ENCODE measurements at places on chromosomes 16 and 17.

DNA sequence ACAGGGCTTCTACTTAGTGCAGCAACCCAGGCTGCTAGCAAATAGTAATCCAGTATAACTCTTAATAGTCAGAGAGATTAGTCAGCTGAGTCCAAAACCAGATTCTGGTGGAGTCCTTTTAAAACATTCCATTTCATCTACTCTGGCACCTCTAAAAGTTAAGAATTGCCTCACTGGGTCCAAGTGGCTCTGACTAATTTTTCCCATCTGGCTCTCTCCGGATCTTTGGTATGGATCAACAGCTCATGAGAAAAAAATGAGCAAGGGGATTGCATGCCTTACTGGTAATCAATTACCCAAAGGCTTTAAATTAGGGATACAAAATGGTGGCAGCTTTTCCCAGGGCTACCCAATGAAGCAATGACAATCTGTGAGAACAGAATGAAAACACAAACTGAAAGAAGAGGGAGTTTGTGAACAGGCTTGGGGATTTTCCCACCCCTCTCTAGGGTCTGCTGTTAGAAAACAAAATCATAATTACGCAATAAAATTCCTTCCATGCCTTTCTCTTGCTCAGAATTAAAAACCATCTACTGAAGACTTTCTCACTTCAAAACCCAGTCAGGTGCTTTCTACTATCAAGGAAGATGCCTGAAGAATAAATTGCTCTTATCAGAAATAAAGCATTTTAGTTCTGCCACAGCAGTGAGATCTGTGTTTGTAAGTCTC, 84.6 kb upstream of the PMFBP1 start:
- no peak for DNase-seq

DNA sequence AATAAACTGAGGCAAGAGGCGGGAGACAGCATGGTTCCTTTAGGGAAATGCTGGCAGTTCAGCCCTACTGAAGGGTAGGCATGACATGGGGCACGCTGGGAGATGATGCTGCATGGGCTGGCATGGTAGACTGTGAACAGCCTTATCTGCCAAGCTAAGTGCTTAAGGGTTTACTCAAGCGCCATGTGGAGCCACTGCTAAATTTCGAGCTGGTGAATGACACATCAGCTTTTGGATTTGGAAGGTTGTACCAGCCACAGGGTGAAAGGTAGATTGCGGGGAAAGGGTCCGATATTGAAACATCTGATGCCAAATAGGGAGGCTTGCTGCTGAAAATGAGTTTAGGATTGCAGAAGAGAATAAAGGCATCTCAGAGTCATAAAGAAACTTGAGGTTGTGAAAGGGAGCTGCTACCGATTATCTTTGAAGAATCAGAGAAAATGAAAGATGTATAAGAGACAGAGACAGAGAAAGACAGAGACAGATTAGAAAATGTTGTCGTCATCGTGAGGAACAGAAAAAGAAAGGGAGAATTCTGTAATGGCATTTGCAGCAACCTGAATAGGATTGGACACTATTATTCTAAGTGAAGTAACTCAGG, 16.3 kb downstream of the PIK3R5 start:
- no peak for DNase-seq

DNA sequence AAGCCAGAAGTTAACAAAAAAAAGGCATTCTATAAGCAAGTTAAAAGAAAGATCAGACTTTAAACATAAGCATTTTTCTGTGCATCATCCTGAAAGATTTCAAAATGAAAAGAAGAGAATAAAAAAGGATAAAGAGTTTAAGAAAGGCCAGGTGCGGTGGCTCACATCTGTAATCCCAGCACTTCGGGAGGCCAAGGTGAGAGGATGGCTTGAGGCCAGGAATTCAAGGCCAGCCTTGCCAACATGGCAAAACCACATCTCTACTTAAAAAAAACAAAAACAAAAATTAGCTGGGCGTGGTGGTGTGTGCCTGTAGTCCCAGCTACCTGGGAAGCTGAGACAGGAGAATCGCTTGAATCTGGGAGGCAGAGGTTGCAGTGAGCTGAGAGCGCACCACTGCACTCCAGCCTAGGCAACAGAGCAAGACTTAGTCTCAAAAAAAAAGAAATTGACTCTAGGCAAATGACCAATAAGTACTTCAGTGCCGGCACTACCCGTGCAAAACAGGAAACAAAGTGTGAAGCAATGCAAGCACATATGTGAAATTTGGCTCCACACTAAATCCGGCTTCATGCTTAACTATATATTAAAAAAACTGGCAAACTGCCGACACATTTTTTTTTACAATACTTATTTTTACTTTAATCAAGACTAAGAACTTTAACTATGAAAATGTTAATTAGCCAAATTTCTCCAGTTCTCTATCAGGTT, 83.2 kb upstream of the C17orf78 start:
- DNase-seq: no peak

DNA sequence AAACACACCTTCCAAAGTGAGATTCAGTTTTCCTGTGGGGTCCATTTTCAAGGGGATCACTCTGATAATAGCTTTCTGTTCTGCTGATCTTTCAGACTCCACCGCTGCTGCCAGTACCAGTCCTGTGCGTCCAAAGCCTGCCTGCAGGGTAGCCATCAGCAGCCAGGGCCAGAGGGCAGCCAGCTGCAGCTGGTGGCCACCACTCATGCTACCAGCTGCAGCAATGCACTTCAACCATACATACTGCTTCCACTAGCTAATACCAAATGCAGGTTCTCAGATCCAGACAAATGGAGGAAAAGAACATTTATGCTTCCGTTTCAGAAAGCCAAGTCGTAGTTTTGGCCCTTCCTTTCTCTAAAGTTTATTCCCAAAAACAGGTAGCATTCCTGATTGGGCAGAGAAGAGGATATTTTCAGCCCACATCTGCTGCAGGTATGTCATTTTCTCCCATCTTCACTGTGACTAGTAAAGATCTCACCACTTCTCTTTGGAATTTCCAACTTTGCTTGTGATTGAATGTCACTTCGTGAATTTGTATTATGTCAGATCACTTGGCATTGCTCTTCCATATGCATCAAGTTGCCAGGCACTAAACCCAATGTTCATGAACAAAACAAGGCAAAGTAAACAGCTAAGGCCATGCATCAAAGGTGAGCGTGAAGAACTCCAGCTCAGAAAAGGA, 1.8 kb downstream of the RNF43 start:
- DNase-seq: no peak
